Right ventricle myocardium inferior (tissue), 1 donor: ENCODE measurements at places on chromosomes 2 and 18. TPM values are rescaled to one million over a fixed set of nuclear protein-coding genes. Genes with fewer than 3 reads are reported as not detected.

DSC1 gene
- total RNA-seq = 3.0 TPM

GRCh38 chr2:240672076-240672700 is 10.5 kb downstream of the AQP12B start:
- DNase-seq = peak; percentile 45

GRCh38 chr2:149068225-149068995 is 29.9 kb downstream of the LYPD6B start:
- DNase-seq = no peak

- DNase-seq = no peak
Measured at GRCh38 chr2:117686699-117687098, 127.8 kb upstream of the DDX18 start.

- no peak for DNase-seq
Measured at GRCh38 chr2:112491946-112492345, 10.0 kb downstream of the TTL start.

IHH gene
- not detected for total RNA-seq

DNA sequence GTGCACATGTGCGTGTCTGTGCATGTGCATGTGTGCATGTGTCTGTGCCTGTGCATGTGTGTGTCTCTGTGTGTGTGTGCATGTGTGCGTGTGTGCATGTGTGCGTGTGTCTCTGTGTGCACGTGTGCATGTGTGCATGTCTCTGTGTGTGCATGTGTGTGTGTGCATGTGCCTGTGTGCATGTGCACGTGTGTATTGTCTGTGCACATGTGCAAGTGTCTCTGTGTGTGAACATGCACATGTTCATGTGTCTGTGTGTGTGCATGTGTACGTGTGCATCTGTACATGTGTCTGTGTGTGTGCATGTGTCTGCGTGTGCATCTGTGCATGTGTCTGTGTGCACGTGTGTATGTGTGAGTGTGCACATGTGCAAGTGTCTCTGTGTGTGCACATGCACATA is 277.3 kb downstream of the GALR1 start:
- DNase-seq = no peak

DPYSL5 gene
- not detected for total RNA-seq

FBXO48 gene
- 1.1 TPM for total RNA-seq

ZSWIM2 gene
- not detected for total RNA-seq

DNA sequence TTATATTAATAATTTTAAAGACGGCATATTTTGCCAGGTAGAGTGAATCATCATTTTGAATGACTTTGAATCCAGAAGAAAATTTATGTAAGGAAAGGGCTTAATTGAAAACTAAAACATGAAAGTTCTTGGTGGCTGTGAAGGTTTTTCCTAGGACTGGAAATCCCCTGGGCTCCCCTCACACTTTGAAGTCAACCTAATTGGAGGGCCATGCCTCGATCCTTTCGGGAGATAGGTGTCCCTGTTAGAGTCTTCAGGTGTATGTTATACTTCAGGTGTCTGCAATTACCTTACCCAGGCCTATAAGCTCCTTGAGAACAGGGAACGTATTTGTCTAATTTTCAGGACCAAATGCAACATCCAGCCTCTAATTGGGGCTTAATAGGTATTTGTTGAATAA is 73.0 kb downstream of the ARL4C start:
- no peak for DNase-seq

LYG2 gene
- total RNA-seq = not detected

DNA sequence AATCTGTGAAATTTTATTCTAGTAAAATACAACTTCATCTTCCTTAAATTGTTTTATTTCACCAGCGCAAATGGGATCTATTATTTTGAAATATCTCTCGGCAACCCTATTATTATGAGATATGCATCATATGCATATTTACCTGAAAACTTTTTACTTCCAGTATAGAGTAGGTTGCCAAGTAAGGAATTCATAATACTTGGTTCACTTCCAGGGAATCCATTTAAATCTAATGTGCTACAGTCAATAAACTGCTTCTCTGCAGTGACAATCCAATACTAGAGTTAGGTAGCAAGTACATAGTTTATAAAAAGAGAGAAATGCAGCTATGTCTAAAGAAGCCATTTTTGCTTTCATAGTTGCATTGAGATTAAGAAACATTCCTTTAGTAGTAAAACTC is 88.8 kb upstream of the FAM117B start:
- no peak for DNase-seq

DNA sequence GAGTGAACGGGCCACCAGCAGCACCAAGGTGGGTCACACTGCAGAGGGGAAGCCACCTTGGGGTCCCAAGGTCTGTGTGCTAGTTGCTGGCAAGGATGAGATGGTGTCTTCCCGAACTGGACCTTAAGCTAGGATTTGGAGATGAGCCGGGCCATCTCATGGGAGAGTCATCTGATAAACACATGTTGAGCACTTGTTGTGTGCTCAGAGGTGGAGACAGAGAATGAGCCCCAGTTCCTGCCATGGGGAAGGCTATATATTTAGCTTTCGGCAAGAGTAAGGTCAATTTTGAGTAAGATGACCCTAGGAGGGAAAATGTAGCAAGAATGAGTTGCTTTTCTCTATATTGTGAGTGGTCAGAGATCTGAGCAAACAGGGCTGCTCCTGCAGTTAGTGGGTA is 41.4 kb upstream of the RPL31 start:
- DNase-seq = no peak

ABCA12 gene
- total RNA-seq = not detected

VRK2 gene
- 29.4 TPM for total RNA-seq

LRP1B gene
- total RNA-seq = not detected

IL36RN gene
- total RNA-seq = not detected
